Activated CD4-positive, alpha-beta T cell treated with anti-CD3 and anti-CD28 coated beads, Interleukin-2, amount 50 U/mL, for 1 hour (primary cell): ENCODE measurements at places on chromosomes 3 and 15.

DNA sequence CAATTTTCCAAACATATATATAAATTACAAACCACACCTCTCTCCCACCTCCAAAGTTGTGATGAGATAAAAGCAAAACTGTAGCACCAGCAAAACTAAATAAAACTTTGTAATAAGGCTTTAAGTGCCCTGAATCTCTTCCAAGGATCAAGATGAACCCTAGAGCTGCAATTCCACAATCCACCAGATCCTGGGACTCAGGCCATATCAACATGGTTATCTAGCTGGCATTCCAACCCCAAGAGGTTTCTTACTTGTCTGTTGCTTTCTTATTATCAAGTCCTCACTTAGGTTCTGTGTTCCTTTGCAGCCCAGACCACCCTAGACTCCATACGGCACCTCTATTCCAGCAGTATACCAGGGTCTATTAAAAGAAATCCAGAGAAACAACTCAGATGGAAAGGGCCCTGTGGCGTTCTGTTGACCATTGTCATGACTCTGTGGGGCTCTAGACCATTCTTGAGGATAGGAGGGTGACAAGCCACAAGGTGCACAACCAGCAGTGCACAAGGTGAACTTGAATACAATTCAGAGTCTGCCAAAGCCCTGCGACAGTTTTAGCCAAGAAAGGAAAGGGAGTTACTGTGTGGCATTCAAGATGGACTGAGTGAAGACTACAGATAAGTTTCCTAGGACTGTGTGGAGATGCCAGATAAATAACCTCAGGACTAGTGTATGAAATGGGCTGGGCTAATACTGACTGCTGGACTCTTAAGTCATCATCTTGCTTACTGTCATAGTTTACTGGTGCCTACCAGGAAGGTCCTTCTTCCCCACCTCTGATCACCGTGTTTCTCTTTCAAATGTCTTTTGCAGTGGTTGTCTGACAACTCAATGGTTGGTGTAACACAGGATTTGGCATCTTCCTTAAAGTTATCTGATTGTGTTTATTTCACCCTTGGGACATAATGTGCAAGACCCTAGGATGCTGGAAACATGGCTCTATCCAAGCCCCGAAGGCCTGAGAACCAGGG is 27.2 kb downstream of the ACKR2 start:
- no peak for DNase-seq

- DNase-seq, result no peak
Measured at GRCh38 chr3:44019736-44020135, 221.9 kb upstream of the TOPAZ1 start.

DNA sequence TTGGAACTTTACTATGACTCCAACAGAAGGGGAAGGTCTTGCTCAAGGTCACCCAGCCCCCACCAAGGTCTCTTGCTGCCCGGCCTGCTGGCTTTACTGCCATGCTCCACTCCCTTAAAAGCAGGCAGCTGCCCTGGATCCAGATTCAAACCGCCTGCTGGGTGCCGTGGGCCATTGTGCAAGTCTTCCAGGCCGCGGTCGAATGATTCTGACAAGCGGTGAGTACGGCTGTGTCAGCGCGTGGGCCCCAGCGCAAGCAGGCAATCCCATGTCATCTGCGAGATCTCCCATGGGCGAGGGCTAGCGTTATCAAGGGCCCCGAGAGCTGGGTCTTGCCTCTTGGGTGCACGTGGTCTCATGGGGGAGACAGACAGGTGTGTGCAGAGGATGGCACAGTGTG is 37.6 kb downstream of the CORO2B start:
- no peak for DNase-seq

GRCh38 chr3:138600100-138600745 is 6.2 kb upstream of the CEP70 start:
- no peak for DNase-seq

DNA sequence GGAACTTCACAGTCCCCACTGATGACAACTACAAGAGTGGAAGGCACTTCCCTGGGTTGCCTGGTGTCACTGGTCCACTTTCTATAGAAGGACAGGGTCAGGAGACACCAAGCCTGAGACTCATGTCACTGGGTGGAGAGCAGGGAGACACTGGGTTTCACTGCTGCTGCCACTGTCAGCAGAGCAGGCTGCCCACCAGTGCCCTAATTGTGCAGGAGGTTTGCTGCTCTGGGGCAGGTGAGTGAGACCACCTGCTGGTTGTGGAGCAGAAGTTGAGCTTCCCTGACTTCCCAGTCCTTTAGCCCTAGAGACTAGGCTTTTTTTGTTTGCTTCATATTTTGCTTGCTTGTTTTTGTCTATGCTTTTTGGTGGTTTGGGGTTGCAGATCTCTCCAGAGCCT is 528.4 kb upstream of the RGMA start:
- DNase-seq, result no peak
